ENCODE measurements at places on chromosomes 7 and 10.
A peak's percentile ranks its signal among the peaks of the same experiment; 100 is the strongest.

DNA sequence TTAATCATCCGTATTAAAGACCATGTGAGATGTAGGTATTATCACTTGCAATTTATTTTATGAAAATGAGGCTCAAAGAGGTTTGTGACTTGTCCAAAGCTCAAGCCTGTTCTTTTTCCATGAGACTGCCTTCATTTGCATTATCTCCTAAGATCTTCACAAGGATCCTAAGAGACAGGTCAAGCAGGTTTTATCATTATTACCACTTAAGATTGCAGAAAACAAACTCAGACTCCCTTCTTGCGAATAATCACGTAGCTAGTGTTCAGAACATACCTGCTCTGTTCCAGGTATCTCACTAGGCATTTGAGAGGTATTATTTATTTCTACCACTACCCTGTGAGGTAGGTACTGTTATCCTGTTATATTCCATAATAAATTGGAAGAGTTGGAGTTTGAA lies 64.8 kb downstream of the ZNRF2 start:
- no peak for DNase-seq

DNA sequence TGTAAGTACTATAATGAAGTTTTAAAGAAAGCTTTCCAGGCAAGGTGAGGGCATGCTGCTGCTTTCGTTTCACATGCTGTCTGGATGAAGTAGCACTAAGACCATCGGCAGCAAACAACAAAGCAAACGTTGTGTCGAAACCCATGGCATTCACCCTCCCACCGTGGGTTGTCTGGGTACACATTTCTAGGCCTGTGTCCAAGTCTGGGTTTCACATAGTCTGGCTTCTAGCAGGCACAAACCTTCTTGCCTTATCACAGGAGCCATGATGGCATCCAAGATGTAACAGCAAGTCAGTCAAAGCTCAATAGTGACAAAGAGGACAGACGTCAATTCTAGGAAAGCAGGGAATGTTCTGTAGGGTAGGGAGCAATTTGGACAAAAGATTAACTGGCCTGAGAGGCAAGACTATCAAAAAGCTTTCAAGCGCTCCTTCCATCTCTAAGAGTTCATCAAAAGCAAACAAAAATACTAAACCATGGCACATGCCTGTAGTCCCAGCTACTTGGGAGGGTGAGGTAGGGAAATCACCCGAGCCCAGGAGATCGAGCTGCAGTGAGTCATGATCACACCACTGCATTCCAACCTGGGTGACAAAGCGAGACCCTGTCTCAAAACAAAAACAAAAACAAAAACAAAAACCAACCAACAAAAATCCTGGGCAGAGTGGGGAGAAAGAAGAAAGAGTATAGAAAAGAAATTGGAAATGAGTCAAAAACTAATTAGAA lies 42.7 kb downstream of the PAXIP1 start:
- no peak for DNase-seq

GRCh38 chr7:28358423-28358868 lies 53.9 kb upstream of the CREB5 start:
- DNase-seq, result no peak

GRCh38 chr10:20381761-20382160 lies 515.4 kb downstream of the NEBL start:
- no peak for DNase-seq

GRCh38 chr7:77327067-77327931 lies 88.8 kb downstream of the GSAP start:
- DNase-seq, result peak; percentile 72

DNA sequence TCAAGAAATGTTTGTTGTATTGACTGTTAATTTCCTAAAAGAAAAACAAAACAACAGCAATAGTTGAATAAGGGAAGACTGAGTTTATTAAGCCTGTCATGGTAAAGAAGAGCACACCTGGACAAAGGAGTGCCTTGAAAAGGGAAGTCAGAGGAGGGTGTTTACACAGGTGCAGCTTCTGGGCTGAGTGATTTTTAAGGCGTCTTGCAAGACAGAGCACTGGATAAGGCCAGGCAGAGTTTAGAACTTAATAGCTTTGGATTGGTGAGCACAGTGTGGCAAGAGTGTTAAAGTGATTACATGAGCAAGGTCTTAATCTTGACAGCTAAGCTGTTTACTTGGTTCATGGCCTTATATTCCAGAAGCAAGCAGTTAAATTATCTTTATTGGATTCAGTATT lies 423.2 kb downstream of the CNTNAP2 start:
- no peak for DNase-seq

DNA sequence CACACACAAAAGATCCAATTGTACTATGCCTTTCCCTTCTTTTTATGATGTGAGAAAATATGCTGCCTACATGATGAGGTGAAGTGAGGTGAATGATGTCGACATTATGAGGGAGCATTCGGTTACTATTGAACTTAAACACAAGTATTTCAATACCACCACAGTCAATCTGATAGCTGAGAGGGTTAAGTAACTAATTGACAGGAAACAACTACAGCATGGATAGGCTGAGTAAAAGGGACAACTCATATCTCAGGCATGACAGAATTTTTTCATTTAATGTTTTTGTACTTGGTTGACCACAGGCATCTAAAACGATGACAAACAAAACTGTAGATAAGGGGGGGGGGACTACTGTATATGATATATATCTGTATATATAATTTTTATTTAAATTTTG lies 488.9 kb downstream of the SH2D4B start:
- no peak for DNase-seq

GRCh38 chr10:87590705-87591588 lies 68.7 kb upstream of the PAPSS2 start:
- no peak for DNase-seq

DNA sequence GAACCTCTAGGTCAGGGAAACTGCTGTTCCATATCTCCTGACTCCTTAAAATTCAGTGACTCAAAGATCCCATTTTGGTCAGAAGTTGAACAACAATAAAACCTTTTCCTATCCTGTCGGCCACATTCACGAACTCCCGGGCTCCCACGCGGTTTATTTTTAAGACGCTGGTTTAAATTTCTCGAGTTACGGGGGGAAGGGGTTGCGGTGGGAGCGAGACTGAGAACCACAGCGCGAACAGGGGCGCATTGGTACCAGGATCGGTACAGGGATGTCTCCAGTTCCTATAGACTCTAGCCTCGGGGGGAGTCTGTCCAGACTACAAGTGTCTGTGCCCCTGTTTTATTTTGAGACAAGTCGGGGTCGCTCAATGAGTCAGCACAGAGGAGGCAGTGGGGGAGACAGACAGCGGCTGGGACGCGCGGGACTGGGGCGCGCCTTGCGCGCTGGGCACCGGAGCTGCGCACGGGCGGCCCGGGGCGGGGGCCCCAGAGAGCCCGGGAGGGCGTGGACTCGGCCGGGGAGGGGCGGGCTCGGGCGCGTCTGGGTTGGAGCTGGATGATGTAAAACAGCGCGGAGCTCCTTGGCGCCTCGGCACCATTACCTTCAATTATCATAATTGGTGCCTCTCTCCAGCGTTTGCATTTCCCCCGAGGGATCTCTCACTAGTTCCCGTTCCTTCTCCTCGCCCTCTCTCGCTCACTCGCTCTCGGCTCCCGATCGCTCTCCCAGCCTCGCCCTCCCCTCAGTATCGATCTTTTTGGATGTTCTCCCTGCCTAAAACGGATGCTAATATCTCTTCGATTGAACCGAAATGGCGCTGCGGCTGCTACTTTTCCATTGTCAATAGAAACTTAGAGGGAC lies 8.7 kb upstream of the BAMBI start:
- peak; percentile 16 for DNase-seq

DNA sequence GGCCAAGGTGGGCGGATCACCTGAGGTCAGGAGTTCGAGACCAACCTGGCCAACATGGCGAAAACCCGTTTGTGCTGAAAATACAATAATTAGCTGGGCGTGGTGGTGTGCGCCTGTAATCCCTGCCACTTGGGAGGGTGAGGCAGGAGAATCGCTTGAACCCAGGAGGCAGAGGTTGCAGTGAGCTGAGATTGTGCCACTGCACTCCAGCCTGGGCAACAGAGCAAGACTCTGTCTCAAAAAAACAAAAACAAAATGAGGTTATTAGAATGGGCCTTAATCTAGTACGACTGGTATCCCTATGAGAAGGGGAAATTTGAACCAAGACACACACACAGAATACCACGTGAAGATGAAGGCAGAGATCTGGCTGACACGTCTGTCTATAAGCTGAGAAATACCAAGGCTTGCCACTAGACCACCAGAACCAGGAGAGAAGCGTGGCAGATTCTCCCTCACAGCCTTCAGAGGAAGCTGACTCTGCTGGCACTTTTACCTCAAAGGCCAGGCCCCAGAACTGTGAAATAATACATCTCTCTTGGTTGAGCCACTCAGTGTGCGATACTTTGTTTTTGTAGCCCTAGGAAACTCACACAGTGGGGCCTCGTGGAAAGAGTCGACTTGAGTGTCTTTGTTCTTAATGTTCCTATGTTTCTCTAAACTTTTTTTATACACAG lies 59.6 kb downstream of the TMEM209 start:
- DNase-seq, result no peak

DNA sequence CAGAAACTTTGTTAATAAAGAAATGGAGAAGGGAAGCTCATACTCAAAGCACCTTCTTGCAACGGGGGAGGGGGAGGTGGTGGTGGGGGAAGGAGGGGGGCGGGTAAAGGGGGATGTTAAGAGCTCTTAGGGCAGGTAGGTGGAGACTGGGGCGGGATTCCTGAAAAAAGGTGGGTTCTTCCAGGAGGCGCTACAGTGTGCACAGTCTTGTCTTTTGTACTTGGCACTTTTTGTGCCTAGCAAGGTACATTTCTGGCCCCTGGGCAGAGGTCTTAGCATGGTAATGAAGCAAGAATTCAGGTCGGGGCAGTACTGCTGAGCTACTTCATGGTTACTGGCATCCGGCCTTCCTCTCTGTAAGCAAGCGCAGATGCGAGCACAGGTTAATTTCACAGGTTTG lies 15.2 kb upstream of the LAMB4 start:
- no peak for DNase-seq

DNA sequence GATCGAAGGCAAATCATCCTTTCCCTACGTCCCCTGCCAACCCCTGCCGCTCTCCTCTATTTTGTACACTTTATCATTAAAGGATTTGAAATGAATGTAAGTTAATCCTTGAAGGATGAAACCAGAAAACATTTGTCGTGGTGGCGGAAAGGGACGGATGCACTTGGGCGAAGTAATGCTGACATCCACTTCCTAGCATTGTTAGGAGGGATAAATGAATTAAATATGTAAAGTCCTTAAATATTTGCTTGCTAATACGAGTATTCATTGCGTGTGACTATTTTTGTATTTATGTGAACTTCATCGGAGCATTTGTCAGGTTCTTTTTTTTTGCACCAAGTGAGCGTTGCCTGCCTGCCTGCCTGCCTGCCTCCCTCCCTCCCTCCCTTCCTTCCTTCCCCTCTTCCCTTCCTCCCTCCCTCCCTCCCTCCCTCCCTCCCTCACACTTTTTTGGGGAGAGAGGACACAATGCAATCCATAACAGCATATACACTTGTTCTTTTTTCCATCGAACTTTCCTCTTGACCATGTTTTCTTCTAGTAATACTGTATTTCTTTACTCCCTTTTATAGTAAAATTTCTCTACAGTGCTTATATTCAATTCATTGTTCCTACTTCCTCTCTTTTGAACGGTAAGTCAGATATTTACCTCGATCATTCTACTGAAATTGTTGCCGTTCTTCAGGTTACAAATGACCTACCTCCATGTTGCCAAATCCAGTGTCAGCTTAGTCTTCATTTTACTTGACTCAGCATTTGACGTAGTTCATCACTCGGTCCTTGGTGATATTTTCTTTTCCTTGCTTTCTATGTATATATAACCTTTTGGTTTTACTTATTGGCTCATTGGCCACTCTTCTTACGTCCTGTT lies 831 bp downstream of the CCDC7 start:
- DNase-seq, result no peak

GRCh38 chr7:101521430-101521925 lies 107.6 kb downstream of the MYL10 start:
- no peak for DNase-seq

- no peak for DNase-seq
Measured at GRCh38 chr10:77177589-77177988, 460.0 kb downstream of the KCNMA1 start.

DNA sequence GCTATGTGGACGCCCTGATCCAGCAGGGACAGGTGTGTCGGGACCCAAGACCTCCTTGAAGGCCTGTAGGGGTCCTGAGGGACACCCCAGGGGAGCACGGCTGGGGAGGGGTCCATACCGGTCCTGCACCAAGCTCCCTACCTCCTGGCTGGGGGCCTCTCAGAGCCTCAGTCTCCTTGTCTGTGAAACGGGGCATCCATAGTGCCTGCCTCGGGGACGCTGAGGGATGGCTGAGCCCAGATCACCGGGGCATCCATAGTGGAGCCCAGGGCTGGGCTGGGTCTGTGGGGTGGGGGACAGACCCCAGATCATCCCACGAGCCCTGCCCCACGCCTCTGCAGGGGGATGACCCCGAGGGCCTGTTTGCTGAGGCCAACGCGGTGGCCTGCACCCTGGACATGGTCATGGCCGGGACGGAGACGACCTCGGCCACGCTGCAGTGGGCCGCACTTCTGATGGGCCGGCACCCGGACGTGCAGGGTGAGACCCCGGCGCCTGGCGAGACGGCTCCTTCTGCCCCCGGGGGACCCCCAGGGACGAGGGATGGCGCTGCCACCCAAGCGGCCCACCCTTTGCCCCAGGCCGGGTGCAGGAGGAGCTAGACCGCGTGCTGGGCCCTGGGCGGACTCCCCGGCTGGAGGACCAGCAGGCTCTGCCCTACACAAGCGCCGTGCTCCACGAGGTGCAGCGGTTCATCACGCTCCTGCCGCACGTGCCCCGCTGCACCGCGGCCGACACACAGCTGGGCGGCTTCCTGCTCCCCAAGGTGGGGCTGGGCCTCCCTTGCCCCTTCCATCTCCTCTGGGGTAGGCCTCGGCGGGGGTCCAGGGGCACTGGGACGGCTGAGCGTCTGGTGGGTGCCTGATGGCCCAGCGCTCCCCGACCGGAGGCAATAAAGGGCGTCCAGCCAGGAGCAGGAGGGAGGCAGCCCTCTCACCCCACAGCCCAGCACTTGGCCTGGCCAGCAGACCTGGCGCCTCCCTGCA lies 4.1 kb downstream of the CYP2W1 start:
- DNase-seq, result no peak

DNA sequence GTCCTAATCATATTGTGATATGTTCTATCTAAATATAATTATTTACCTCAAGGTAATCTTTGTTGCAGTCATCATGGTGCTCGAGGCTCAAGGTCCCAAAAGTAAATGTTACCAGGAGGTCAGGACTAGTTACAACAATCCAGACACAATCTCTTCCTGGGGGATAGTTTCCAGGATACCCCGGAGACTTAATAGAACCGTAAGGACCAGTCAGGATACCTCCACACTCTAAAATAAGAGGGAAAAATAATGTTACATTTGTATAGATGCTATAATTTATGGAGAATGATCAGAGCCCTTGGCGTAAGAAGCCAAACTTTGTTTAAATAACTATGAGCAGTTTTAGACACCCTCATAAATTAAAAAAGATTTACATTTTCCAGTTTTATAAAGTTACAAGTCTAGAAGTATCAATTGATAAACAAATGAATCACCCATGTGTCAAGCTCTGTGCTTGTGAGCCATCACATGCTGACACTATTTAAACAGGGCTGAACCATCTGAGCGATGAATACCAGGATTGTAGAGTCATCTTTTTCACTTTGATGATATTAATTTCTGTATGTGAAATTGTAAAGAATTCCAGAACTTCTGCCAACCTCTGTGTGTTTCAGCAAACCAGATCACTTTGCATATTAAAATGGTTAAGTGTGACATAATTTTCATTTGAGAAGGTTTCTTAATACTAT lies 41.3 kb downstream of the CUBN start:
- DNase-seq, result no peak

Measured in inflammatory macrophage treated with lipopolysaccharide for 4 hours (primary cell).